ENCODE measurements at places on chromosomes 6 and 20.

GRCh38 chr20:34426026-34426425 lies 63.0 kb downstream of the ITCH start:
- DNase-seq = no peak

DNA sequence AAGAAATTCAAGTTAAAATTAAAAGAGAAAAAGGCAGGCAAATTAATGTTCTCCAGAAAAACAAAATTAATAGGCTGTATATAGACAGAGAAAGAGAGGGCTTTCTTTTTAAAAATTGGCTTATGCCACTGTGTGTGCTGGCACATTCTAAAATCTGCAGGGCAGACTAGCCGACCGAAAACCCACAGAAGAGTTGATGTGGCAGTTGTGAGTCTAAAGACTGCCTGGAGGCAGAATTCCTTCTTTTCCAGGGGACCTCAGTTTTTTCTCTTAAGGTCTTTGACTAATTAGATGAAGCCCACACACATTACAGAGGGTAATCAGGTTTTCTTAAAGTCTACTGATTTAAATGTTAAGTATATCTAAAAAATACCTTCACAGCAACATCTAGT lies 85.7 kb downstream of the GJA1 start:
- no peak for DNase-seq

GRCh38 chr20:675033-675452 lies 559 bp downstream of the SCRT2 start:
- no peak for DNase-seq

DNA sequence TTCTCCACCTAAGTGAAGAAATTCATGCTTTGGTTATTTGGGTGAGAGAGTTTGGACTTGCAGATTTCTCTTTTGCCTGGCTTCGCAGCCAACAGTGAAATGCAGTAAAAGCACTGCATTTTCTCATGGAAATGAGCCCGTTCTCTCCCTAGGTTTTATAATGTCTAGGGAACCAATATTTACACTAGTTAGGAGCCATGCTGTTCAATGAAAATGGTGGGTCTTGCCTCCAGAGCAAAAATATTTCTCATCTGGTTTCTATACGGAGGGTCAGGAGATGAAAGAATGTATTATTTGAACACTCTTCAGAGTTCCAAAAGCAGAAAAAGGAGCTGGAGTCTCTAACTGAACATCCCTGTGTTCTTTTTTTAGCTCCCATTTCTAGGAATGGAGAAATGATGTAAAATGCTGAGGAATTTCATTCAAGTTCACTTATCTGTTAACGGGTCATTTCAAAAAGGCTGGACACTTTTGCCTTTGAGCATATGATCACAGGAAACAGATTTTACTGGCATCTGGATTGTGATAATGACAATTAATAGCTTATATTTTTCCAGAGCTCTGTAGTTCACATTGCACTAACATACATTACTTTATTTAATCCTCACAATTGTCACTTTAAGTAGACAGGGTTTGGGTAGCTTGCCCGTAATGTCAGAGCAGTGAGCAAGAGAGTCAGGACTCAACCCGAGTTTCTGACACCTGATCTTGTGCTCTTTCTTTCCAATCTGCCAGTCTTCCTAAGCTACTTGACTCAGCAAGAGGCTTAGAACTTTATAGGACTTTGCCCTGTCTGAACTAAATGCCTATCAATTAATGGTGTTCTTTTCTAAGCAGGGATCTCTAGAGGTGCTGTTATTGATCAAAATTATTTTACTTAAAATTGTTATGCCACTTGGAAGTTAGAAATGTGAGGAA lies 78.0 kb downstream of the PPP1R14C start:
- no peak for DNase-seq

GRCh38 chr20:36158160-36158741 lies 3.7 kb downstream of the EPB41L1 start:
- DNase-seq = no peak

- DNase-seq = no peak
These were observed 1239.3 kb upstream of the GJE1 start for GRCh38 chr6:140893432-140893831.

DNA sequence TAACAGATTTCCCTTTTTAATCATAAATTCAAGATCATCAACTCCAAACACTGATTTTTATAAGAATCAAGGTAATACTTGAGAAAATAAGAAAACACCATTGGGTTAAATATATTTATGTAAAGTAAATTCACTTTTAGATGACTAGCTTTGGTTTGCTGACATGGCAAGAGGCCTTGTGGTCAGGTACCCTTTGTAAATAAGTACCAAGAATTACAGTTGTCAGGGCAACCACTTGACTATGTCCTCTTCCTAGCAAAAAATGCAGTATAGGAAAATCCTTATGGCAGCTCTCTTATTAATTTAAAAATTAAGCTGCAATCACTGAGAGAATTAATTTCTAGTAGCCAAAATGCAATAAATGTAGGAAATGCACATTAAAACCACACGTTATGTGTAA lies 153.8 kb downstream of the INSM1 start:
- DNase-seq = no peak

GRCh38 chr6:14906621-14907020 lies 339.2 kb upstream of the JARID2 start:
- no peak for DNase-seq

DNA sequence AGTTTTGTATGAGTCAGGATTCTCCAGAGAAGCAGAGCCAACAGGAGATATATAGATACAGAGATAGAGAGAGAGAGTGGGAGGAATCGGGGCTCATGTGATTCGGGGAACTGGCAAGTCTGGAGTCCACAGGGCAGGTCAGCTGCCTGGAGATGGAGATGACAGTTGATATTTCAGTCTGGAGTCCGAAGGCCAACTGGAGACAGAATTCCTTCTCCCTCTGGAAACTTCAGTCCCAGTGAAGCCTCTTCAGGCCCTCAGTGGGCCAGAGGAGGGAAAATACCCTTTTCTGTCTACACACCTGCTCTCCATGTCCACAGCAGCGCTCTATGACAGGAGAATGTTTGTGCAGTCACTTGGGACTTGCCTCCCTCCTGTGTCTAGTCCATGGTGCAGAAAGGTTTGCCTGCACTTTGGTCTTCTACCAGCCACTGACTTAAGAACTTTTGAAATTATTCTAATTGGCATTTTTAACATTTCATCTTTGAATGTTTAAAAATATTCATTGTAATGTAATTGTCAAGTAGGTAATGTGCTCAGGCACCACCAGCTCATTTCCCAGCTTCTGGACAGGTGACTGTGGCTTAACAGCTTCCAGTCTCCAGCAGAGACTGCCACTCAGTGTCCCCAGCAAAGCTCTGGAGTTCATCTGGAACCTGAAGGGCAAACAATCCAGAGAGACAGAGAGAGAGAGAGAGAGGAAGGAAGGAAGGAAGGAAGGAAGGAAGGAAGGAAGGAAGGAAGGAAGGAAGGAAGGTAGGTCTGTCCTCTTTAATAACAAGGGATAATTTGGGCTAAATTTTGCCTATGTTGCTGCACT lies 43.8 kb upstream of the AFDN start:
- no peak for DNase-seq

- DNase-seq = peak; percentile 43
These were observed 7.5 kb downstream of the BCAS1 start for GRCh38 chr20:54062812-54063280.

Measured in vagina (tissue), 2 donors.